Glomerular endothelial cell (primary cell): ENCODE measurements at places on chromosomes 13 and 19. TPM values are rescaled to one million over a fixed set of nuclear protein-coding genes. Genes with fewer than 3 reads are reported as not detected.

The CEACAM19 gene
- 4.4 and 9.0 TPM in 2 replicates for total RNA-seq

The ADM5 gene
- total RNA-seq: 1.5 and 1.8 TPM in 2 replicates

The ZNF112 gene
- total RNA-seq: 3.4 and 4.1 TPM in 2 replicates

The C13orf46 gene
- total RNA-seq: 2.5 and 4.1 TPM in 2 replicates

The ACER1 gene
- not detected in 2 replicates for total RNA-seq

The ZSCAN18 gene
- total RNA-seq: 41.4 and 54.5 TPM in 2 replicates

The HIPK4 gene
- 0.05 TPM in 1 of 2 replicates, not detected in the other for total RNA-seq

The ZNF90 gene
- 0.87 and 1.8 TPM in 2 replicates for total RNA-seq

The MBD3L2 gene
- total RNA-seq: not detected in 2 replicates

The KIRREL2 gene
- total RNA-seq: not detected in 2 replicates

The SIGLEC5 gene
- 0.93 TPM in 1 of 2 replicates, not detected in the other for total RNA-seq

The PSG6 gene
- total RNA-seq: not detected in 2 replicates

The NLRP7 gene
- total RNA-seq: not detected in 2 replicates

The KCNJ14 gene
- 0.73 and 1.2 TPM in 2 replicates for total RNA-seq

The PROSER1 gene
- 14.6 and 21.2 TPM in 2 replicates for total RNA-seq

The RASAL3 gene
- total RNA-seq: 18.1 and 18.6 TPM in 2 replicates

The IGFL2 gene
- total RNA-seq: not detected in 2 replicates

The CTXN1 gene
- 47.1 and 50.5 TPM in 2 replicates for total RNA-seq
